ENCODE measurements at places on chromosomes 1 and 21. TPM values are rescaled to one million over a fixed set of nuclear protein-coding genes. Genes with fewer than 3 reads are reported as not detected.
A peak's percentile ranks its signal among the peaks of the same experiment; 100 is the strongest.

GRCh38 chr1:58982259-58982998, 198.6 kb upstream of the JUN start:
- H3K4me3 ChIP-seq = no peak overlapping the region
- H3K36me3 ChIP-seq = no peaks in the 10 kb centered on the region
- no peaks in the 10 kb centered on the region for H3K27me3 ChIP-seq
- no peaks in the 10 kb centered on the region for H3K4me1 ChIP-seq
- no peak overlapping the region for H3K27ac ChIP-seq

DNA sequence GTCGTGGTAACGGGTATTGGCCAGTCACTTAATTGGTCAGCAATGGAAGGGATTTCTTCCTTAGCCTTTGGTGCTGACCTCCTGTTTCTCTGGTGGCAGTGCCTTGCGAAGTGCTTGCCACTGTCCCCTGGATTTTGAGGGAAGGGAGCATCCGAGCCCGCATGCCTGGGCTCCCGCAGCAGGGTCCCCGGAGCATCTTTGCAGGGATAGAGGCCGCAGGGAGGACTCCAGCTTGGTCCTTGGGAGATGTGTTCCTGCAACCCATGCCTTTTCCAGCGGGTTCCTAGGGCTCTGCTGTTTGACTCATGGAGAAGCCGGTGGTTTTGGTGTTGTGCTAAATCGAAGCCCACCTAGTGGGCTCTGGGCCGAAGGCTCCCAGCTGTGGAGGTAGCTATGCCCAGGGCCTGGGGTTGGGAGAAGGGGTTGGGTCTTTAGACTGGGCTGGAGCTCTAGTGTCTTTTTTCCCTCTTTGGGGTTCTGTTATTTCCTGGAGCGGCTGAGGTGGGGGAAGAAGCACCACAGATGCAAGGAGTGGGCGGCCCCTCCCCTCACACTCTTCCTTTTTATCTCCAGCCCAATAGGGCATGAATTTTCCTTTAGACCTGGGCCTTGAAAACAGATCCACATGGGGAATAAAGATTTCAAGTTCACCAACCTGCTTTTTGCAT, 39.0 kb downstream of the PIK3CD start:
- peaks cover 14% of the 10 kb centered on the region for H3K4me1 ChIP-seq
- no peak for DNase-seq
- peak overlapping the region; percentile 80 for H3K4me3 ChIP-seq
- H3K27me3 ChIP-seq = no peaks in the 10 kb centered on the region
- peak overlapping the region; percentile 66 for H3K27ac ChIP-seq

- peaks cover 49% of the 10 kb centered on the region for H3K4me1 ChIP-seq
- H3K36me3 ChIP-seq = no peaks in the 10 kb centered on the region
- H3K4me3 ChIP-seq = no peak overlapping the region
- H3K27me3 ChIP-seq = no peaks in the 10 kb centered on the region
Observed at GRCh38 chr1:91781371-91781825, 104.6 kb downstream of the TGFBR3 start.

- H3K36me3 ChIP-seq = no peaks in the 10 kb centered on the region
- no peak overlapping the region for H3K27ac ChIP-seq
- H3K27me3 ChIP-seq = no peaks in the 10 kb centered on the region
- H3K4me1 ChIP-seq = no peaks in the 10 kb centered on the region
Observed at GRCh38 chr1:115714572-115715141, 53.9 kb downstream of the CASQ2 start.

- no peak overlapping the region for H3K4me3 ChIP-seq
- no peak overlapping the region for H3K27ac ChIP-seq
- no peaks in the 10 kb centered on the region for H3K27me3 ChIP-seq
- no peak for DNase-seq
- H3K4me1 ChIP-seq = no peaks in the 10 kb centered on the region
Observed at GRCh38 chr1:230759369-230760065, 12.3 kb downstream of the CAPN9 start.

DNA sequence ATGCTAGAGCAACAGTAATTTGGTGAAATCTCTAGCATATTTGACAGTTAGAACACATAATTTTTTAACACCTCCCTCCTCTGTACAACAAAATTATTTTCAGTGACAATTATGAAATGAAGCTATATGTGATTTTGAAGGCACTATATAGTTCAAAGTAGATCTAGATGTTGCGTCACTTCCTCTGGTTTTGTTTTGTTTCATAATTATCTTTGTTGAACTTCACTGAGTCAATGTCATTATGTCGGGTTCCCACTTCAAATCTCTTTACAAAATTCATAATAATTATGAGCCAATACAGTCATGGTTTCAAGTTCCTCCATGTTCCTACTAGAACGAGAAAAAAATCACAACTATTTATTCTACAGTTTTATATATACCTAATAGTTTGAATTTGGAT, 254.8 kb upstream of the PLXNA2 start:
- no peak overlapping the region for H3K27ac ChIP-seq
- H3K27me3 ChIP-seq = no peaks in the 10 kb centered on the region
- no peak overlapping the region for H3K4me3 ChIP-seq

DNA sequence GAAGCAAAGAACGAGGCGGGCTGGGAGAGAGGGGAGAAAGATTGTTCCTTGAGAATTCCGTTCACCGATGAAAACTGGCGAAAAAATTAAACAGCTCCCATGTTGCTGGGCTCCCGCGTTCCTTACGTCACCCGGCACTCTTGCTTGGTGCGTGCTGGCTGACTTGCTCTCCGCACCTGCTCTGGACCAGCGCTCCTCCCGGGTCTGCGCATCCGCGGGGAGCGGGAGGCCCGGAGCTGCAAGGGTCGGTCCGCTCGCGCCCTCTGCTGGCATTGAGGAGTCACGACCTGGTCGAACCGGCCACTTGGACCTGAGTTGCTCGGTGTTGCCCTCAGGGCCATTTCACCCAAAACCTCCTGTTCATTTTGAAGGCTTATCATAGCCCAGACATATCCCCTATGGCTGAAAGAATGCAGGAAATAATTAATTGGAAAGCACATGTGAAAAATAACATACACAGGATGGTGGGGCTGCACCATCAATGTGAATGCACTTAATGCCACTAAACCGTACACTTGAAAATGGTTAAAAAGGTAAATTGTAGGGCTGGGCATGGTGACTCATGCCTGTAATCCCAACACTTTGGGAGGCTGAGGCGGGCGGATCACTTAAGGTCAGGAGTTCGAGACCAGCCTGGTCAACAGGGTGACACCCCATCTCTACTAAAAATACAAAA, 98.9 kb upstream of the BACE2 start:
- H3K4me1 ChIP-seq = no peaks in the 10 kb centered on the region
- H3K27ac ChIP-seq = no peak overlapping the region
- no peaks in the 10 kb centered on the region for H3K36me3 ChIP-seq
- peak overlapping the region; percentile 59 for H3K4me3 ChIP-seq
- H3K27me3 ChIP-seq = no peaks in the 10 kb centered on the region
- peak; percentile 43 for DNase-seq

GRCh38 chr1:211611818-211612217, 32.9 kb upstream of the SLC30A1 start:
- H3K27ac ChIP-seq = peak overlapping the region; percentile 66
- H3K36me3 ChIP-seq = no peaks in the 10 kb centered on the region

DNA sequence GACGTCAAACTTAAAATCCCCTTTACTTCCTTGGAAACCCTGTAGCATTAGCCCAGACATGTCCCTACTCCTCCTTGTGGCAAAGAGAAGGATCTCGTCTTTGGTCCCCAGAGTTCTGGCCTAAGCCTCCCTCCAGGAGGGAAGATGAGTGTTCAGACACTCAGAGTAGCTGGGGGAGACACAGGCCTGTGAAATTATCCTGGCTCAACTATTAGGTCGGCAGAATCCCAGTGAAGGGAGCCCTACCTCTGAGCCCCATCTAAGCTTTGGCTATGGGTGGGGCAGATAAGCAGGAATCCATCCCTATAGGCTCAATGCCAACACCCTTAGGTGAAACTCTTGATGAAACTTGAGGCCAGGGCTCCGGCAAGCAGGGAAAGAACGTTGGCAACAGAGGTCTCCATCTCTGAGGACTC, 1.7 kb upstream of the SFN start:
- H3K36me3 ChIP-seq = no peaks in the 10 kb centered on the region
- no peaks in the 10 kb centered on the region for H3K27me3 ChIP-seq
- no peak overlapping the region for H3K4me3 ChIP-seq
- no peak for DNase-seq
- H3K4me1 ChIP-seq = peaks cover 15% of the 10 kb centered on the region

- H3K4me3 ChIP-seq = no peak overlapping the region
- no peaks in the 10 kb centered on the region for H3K36me3 ChIP-seq
- no peak for DNase-seq
- H3K27ac ChIP-seq = no peak overlapping the region
- no peaks in the 10 kb centered on the region for H3K27me3 ChIP-seq
Observed at GRCh38 chr1:204619721-204620120, 65.8 kb downstream of the LRRN2 start.

DNA sequence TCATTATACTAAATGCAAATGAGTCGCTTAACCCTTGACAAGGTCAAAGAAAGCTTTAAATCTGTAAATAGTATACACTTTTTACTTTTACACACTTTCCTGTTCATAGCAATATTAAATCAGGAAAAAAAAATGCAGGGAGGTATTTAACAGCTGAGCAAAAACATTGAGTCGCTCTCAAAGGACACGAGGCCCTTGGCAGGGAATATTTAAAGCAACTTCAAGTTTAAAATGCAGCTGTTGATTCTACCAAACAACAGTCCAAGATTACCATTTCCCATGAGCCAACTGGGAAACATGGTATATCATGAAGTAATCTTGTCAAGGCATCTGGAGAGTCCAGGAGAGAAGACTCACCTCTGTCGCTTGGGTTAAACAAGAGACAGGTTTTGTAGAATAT, 62.7 kb downstream of the CAPN2 start:
- no peak overlapping the region for H3K27ac ChIP-seq
- H3K4me1 ChIP-seq = peaks cover 26% of the 10 kb centered on the region
- DNase-seq = no peak
- no peaks in the 10 kb centered on the region for H3K27me3 ChIP-seq
- peaks cover 38% of the 10 kb centered on the region for H3K36me3 ChIP-seq

- no peaks in the 10 kb centered on the region for H3K27me3 ChIP-seq
- H3K36me3 ChIP-seq = no peaks in the 10 kb centered on the region
- H3K4me1 ChIP-seq = no peaks in the 10 kb centered on the region
- DNase-seq = no peak
Observed at GRCh38 chr1:157696966-157697628, 3.5 kb downstream of the FCRL3 start.

GRCh38 chr1:55320891-55321290, 105.7 kb upstream of the USP24 start:
- no peaks in the 10 kb centered on the region for H3K36me3 ChIP-seq
- H3K27me3 ChIP-seq = no peaks in the 10 kb centered on the region
- no peaks in the 10 kb centered on the region for H3K4me1 ChIP-seq
- H3K27ac ChIP-seq = no peak overlapping the region
- DNase-seq = no peak

- H3K27ac ChIP-seq = no peak overlapping the region
- H3K36me3 ChIP-seq = peaks cover 10% of the 10 kb centered on the region
- DNase-seq = no peak
- H3K4me1 ChIP-seq = peaks cover 38% of the 10 kb centered on the region
- H3K4me3 ChIP-seq = no peak overlapping the region
- H3K27me3 ChIP-seq = no peaks in the 10 kb centered on the region
Observed at GRCh38 chr1:208209286-208209685, 34.9 kb downstream of the PLXNA2 start.

DNA sequence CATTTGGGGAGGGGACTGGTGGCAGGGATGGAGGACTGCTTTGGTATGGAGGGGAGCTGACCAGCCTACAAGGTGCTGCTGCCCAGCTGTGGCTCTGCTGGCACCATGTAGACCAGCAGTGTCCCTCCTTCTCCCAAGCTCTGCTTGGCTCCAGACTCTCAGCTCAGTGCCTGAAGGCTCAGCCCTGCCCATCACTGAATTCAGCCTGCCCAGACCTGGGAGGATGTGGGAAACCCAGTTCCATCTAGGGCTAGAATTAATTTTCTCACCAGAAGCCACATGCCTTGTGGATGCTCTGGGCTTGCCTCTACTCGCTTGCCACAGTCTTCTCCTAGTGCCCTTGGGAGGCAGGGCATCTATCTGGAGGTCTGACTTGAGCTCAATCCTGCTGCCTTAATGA, 195.0 kb upstream of the EDN2 start:
- no peak overlapping the region for H3K4me3 ChIP-seq
- no peak overlapping the region for H3K27ac ChIP-seq
- DNase-seq = no peak
- no peaks in the 10 kb centered on the region for H3K4me1 ChIP-seq
- H3K27me3 ChIP-seq = no peaks in the 10 kb centered on the region
- no peaks in the 10 kb centered on the region for H3K36me3 ChIP-seq

DNA sequence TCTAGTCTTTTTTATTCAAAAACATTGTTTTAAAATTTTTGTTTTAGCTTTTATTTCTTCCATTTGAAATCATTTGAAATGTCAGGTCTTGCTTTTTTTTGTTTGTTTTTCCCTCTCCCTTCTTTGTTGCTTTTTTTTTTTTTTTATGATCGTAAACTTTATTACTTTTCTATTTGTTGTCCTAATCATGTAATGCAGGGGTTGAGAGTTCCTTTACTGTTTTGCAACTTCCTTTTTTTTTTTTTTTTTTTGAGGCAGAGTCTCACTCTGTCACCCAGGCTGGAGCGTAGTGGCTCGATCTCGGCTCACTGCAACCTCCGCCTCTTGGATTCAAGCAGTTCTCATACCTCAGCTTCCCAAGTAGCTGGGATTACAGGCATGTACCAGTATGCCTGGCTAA, 24.8 kb downstream of the IVNS1ABP start:
- no peak overlapping the region for H3K27ac ChIP-seq
- DNase-seq = no peak
- H3K4me3 ChIP-seq = no peak overlapping the region
- no peaks in the 10 kb centered on the region for H3K27me3 ChIP-seq
- H3K4me1 ChIP-seq = no peaks in the 10 kb centered on the region

DNA sequence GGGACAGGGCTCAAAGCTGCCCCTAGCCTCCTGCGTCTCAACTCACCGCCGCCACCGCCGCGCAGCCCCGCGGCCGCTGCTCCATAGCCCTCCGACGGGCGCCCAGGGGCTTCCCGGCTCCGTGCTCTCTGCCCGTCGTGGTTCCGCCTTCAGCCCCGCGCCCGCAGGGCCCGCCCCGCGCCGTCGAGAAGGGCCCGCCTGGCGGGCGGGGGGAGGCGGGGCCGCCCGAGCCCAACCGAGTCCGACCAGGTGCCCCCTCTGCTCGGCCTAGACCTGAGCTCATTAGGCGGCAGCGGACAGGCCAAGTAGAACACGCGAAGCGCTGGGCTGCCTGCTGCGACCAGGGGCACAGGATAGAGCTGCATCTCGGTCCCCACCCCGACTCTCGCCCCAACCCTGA, at the start of gene TNFRSF25:
Gene TNFRSF25 (minus strand): TSS at position 151 of the 400 bp plus-strand sequence. CDS start 66 bp downstream, at position 85.
- H3K4me1 ChIP-seq = no peaks in the 10 kb centered on the region
- peak within 1 kb of the TSS; percentile 25 for H3K4me3 ChIP-seq
- no peak within 1 kb of the TSS for H3K27ac ChIP-seq
- H3K36me3 ChIP-seq = peaks cover 34% of the 10 kb centered on the region
- DNase-seq = no peak

Gene RGS13
- total RNA-seq = 0.56 TPM

Gene PI4KB
- total RNA-seq = 63.1 TPM

Gene LCE3E
- not detected for total RNA-seq

Gene ADCY10
- 0.54 TPM for total RNA-seq

Gene HSD3B2
- not detected for total RNA-seq

Gene FPGT
- total RNA-seq = 17.1 TPM

Gene SLC25A24
- 25.9 TPM for total RNA-seq

Gene ANKRD65
- 0.68 TPM for total RNA-seq

Gene FOXD2
- 4.9 TPM for total RNA-seq

Gene SLC37A1
- total RNA-seq = 9.6 TPM
